ENCODE measurements at places on chromosomes 12 and 14.

- no peak for DNase-seq
Observed at GRCh38 chr12:106125351-106126095, 13.2 kb downstream of the NUAK1 start.

- DNase-seq, result no peak
Observed at GRCh38 chr14:98931911-98932310, 340.1 kb downstream of the BCL11B start.

- DNase-seq, result no peak
Observed at GRCh38 chr12:124482901-124483799, 84.3 kb downstream of the NCOR2 start.

DNA sequence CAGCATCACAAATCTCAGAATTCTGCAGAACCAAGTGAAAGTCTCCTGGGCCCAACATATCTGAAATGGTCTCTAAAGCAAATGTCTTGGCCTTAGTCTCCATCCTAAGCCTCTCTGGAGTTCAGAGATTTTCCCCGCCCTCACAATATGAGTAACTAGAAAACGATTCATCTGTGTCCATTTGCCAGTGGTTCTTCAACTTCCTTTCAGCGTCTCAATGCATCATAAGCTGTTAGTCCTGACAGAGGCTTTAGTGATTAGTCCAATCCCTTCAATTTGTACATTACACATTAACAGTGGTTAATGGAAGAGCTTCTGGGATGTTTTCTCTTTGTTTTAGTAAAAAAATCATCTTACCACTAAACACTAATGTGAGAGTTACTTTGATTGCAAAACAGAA is 17.4 kb downstream of the NPC2 start:
- DNase-seq, result no peak

GRCh38 chr12:123264642-123265041 is 7.0 kb downstream of the CDK2AP1 start:
- no peak for DNase-seq

Data from HFF-Myc (cell line).